ENCODE measurements at places on chromosomes 1 and 21. TPM values are rescaled to one million over a fixed set of nuclear protein-coding genes. Genes with fewer than 3 reads are reported as not detected.

GRCh38 chr21:19810779-19811178, 1187.4 kb upstream of the NCAM2 start:
- DNase-seq = no peak
- no peak overlapping the region for H3K27ac ChIP-seq
- no peaks in the 10 kb centered on the region for H3K36me3 ChIP-seq
- H3K27me3 ChIP-seq = no peaks in the 10 kb centered on the region

GRCh38 chr1:21909787-21910503, 27.2 kb downstream of the HSPG2 start:
- DNase-seq = no peak
- H3K4me1 ChIP-seq = peaks cover 100% of the 10 kb centered on the region
- no peaks in the 10 kb centered on the region for H3K27me3 ChIP-seq
- no peak overlapping the region for H3K4me3 ChIP-seq
- H3K27ac ChIP-seq = peak overlapping the region; percentile 99

GRCh38 chr1:65581119-65581518, 160.7 kb downstream of the LEPR start:
- H3K36me3 ChIP-seq = peaks cover 5% of the 10 kb centered on the region
- no peaks in the 10 kb centered on the region for H3K4me1 ChIP-seq
- no peak for DNase-seq
- H3K27me3 ChIP-seq = no peaks in the 10 kb centered on the region
- no peak overlapping the region for H3K27ac ChIP-seq
- H3K4me3 ChIP-seq = no peak overlapping the region

- no peak for DNase-seq
- no peak overlapping the region for H3K4me3 ChIP-seq
- no peaks in the 10 kb centered on the region for H3K27me3 ChIP-seq
- H3K36me3 ChIP-seq = peaks cover 64% of the 10 kb centered on the region
- peaks cover 32% of the 10 kb centered on the region for H3K4me1 ChIP-seq
- no peak overlapping the region for H3K27ac ChIP-seq
These were observed 36.0 kb upstream of the IL19 start for GRCh38 chr1:206734499-206735142.

GRCh38 chr1:5623399-5623798, 368.8 kb downstream of the NPHP4 start:
- no peaks in the 10 kb centered on the region for H3K4me1 ChIP-seq
- H3K4me3 ChIP-seq = no peak overlapping the region
- no peak overlapping the region for H3K27ac ChIP-seq

DNA sequence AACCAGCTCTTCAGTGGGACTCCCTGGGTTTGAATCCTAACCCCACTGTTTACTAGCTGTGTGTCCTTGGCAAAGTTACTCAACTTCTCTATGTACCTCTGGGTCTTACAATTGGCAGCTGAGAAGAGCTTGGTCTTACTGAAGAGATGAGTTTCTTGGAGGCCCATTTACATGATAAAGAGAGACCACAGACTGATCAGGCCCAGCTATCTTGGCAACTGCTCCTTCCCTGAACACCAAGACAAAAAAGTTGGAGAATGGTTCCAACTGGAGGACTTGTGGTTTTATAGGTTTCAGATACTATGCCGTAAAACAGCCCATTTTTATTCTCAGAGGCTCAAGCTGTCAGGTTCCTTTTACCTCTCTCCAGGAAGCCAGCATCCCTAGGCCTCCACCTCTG, 24.8 kb upstream of the CNIH3 start:
- no peak overlapping the region for H3K4me3 ChIP-seq
- no peaks in the 10 kb centered on the region for H3K27me3 ChIP-seq
- no peak overlapping the region for H3K27ac ChIP-seq
- peak; percentile 72 for DNase-seq
- no peaks in the 10 kb centered on the region for H3K4me1 ChIP-seq

DNA sequence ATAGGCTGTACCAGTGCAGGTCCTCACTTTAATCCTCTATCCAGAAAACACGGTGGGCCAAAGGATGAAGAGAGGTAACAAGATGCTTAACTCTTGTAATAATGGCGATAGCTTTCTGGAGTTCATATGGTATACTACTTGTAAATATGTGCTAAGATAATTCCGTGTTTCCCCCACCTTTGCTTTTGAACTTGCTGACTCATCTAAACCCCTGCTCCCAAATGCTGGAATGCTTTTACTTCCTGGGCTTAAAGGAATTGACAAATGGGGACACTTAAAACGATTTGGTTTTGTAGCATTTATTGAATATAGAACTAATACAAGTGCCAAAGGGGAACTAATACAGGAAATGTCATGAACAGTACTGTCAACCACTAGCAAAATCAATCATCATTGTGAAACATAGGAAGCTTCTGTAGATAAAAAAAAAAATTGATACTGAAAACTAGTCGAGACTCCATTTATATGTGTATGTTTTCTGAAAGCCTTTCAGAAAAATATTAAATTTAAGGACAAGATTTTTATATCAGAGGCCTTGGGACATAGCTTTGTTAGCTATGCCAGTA, 7.0 kb downstream of the SOD1 start:
- H3K4me3 ChIP-seq = no peak overlapping the region
- H3K27ac ChIP-seq = no peak overlapping the region
- H3K4me1 ChIP-seq = peaks cover 40% of the 10 kb centered on the region
- H3K27me3 ChIP-seq = no peaks in the 10 kb centered on the region
- DNase-seq = no peak

DNA sequence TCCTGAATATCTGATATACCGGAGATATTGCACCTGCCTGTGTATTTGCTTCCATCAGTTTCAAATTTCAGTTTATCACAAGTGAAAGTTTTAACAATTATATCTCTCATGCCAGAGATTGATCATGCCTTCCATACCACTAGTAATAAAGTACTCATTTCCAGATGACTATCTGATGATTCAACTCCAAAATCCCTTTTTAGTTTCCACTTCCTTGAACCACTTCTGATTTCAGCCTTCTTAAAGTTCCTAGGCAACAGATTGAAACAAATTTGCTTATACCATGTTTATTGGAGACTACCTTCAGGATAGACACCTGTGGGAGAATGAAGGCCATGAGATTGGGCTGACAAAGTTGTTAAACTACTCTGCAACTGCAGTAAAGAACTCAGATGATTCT, 21.5 kb upstream of the COL11A1 start:
- H3K36me3 ChIP-seq = no peaks in the 10 kb centered on the region
- H3K27me3 ChIP-seq = no peaks in the 10 kb centered on the region
- DNase-seq = no peak
- no peak overlapping the region for H3K27ac ChIP-seq
- H3K4me1 ChIP-seq = no peaks in the 10 kb centered on the region

- no peaks in the 10 kb centered on the region for H3K27me3 ChIP-seq
- no peaks in the 10 kb centered on the region for H3K36me3 ChIP-seq
- H3K4me1 ChIP-seq = peaks cover 10% of the 10 kb centered on the region
These were observed 9.4 kb downstream of the C1orf162 start for GRCh38 chr1:111483166-111483565.

- no peak for DNase-seq
- H3K27me3 ChIP-seq = peaks cover 66% of the 10 kb centered on the region
- peak within 1 kb of the TSS; percentile 60 for H3K4me3 ChIP-seq
- no peak within 1 kb of the TSS for H3K27ac ChIP-seq
These were observed at the start of gene RAB3B for GRCh38 chr1:51990478-51990965. RAB3B (minus strand) TSS chr1:51990700; CDS start chr1:51977117, 13,583 bp downstream.

DNA sequence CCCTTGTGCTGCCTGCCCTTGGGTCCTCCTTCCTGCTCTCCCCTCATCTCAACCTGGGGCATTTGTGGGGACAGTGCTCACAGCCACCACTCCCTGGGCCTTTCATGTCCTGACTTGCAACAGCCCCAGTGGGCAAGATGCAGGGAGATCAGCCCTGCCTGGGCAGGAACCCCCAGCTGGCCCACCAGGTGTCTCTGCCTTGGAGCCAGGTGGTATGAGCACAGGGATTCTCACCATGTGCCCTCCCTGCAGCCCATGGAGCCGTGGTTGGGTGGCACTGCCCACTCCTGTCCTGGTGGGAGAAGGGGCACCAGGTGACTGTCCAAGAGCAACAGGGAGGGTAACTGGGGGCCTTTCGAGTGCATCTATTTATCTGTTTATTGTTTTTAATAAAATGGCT, 100.4 kb downstream of the AJAP1 start:
- no peak overlapping the region for H3K27ac ChIP-seq
- DNase-seq = no peak
- no peaks in the 10 kb centered on the region for H3K4me1 ChIP-seq
- no peaks in the 10 kb centered on the region for H3K36me3 ChIP-seq
- no peak overlapping the region for H3K4me3 ChIP-seq
- no peaks in the 10 kb centered on the region for H3K27me3 ChIP-seq

DNA sequence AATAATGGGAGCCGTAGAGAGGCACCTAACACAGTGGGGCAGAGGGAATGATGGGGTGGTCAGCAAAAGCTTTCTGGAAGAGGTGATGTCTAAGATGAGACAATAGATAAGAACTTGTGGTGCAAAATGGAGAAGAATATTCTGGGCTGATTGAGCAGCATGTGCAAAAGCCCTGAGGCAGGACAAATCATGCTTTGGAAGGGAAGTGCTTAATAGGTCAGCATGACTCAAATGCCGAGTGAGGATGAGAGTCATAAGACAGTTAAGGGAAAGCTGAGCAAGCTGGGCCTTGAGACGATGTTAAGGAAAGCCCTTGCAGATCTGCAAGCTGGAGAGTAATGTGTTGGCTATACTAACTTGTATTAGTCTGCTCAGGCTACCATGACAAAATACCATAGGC, 37.3 kb upstream of the ASB17 start:
- no peaks in the 10 kb centered on the region for H3K36me3 ChIP-seq
- DNase-seq = no peak
- no peaks in the 10 kb centered on the region for H3K27me3 ChIP-seq
- H3K4me3 ChIP-seq = no peak overlapping the region
- no peak overlapping the region for H3K27ac ChIP-seq
- no peaks in the 10 kb centered on the region for H3K4me1 ChIP-seq

DNA sequence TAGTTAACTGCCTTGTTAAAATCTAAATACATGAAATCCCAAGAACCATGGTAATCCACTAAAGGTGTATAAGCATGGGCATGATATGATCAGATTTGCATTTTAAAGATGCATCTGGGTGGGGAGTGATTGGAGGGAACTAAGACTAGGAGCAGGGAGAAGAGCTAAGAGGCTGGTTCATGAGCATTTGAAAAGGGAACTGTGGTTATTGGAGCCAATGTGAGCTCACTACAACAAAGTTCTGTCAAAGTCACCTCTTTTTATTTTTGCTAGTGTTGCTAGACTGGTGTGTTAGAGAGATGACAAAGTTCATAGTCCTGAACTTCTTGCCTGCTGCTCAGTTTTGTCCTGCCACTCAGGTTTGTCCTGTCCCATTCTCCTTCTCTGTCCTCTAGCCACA, 67.1 kb upstream of the LRRC8D start:
- H3K4me1 ChIP-seq = peaks cover 11% of the 10 kb centered on the region
- H3K27ac ChIP-seq = no peak overlapping the region
- no peaks in the 10 kb centered on the region for H3K36me3 ChIP-seq
- H3K27me3 ChIP-seq = no peaks in the 10 kb centered on the region
- H3K4me3 ChIP-seq = no peak overlapping the region
- DNase-seq = peak; percentile 29

GRCh38 chr1:48030211-48030610, 33.0 kb upstream of the TRABD2B start:
- H3K27me3 ChIP-seq = no peaks in the 10 kb centered on the region
- no peaks in the 10 kb centered on the region for H3K36me3 ChIP-seq
- no peaks in the 10 kb centered on the region for H3K4me1 ChIP-seq
- H3K27ac ChIP-seq = no peak overlapping the region

DNA sequence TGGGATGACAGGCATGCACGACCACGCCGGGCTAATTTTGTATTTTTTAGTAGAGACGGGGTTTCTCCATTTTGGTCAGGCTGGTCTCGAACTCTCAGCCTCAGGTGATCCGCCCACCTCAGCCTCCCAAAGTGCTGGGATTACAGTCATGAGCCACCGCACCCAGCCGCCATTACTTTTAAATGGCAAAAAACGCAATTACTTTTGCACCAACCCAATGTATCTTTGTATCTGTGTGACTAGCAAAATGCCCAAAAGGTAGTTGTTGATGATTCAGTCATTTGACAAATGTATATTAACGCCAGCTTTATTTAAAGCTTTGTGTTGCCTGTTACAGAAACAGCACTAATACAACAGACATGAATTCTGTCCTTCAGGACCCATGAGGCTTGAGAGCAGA, 216.9 kb upstream of the FMN2 start:
- H3K4me3 ChIP-seq = no peak overlapping the region
- no peak for DNase-seq
- peaks cover 7% of the 10 kb centered on the region for H3K4me1 ChIP-seq
- no peaks in the 10 kb centered on the region for H3K36me3 ChIP-seq
- no peaks in the 10 kb centered on the region for H3K27me3 ChIP-seq

DNA sequence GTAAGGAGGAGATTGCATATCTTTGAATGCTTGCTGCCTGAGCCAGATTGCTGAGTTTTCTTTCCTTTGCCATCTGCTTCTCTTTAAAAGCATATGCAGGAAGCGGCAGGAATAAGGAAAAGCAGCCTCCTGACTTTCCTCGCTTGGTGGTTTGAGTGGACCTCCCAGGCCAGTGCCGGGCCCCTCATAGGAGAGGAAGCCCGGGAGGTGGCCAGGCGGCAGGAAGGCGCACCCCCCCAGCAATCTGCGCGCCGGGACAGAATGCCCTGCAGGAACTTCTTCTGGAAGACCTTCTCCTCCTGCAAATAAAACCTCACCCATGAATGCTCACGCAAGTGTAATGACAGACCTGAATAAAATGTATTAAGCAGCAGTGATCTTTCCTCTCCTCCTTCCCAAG, 1.5 kb downstream of the CORT start:
- no peaks in the 10 kb centered on the region for H3K36me3 ChIP-seq
- H3K4me3 ChIP-seq = no peak overlapping the region
- no peak for DNase-seq
- H3K4me1 ChIP-seq = peaks cover 19% of the 10 kb centered on the region
- H3K27ac ChIP-seq = no peak overlapping the region

- no peak overlapping the region for H3K27ac ChIP-seq
- H3K27me3 ChIP-seq = no peaks in the 10 kb centered on the region
- no peak for DNase-seq
- no peaks in the 10 kb centered on the region for H3K4me1 ChIP-seq
- H3K36me3 ChIP-seq = peaks cover 18% of the 10 kb centered on the region
These were observed 26.1 kb downstream of the CHAF1B start for GRCh38 chr21:36411301-36411700.

OPTC gene
- total RNA-seq = not detected

PTGFR gene
- total RNA-seq = 3.8 TPM

TMIGD3 gene
- total RNA-seq = 2.2 TPM

GMEB1 gene
- 7.1 TPM for total RNA-seq

PCSK9 gene
- total RNA-seq = not detected

ERRFI1 gene
- total RNA-seq = 587 TPM

FCRL4 gene
- total RNA-seq = not detected

LCE1D gene
- not detected for total RNA-seq

TNNT2 gene
- total RNA-seq = not detected
